Stimulated activated CD8-positive, alpha-beta memory T cell treated with anti-CD3 and anti-CD28 coated beads, Interleukin-4, amount 100 ng/mL, for 24 hours (primary cell): ENCODE measurements at places on chromosomes 4 and X.

- DNase-seq: no peak
Observed at GRCh38 chr4:10704430-10704810, 19.9 kb upstream of the CLNK start.

DNA sequence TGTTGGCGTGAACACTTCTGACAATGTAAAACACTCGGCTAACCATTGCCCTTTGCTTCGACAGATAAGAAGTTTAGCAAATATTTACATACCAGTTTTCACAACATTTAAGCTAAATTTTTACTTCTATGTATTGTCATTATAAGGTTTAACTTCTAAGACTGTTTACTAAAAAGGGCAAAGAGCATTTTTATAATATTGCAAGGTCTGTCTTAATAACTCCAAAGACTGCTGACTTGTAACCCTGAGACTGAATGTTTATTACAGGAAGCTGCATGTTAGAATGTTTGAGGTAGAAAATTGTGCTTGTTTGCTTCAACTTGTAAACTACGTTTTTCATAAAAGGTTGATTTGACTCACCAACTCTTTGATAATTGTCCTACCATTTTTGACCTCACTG lies 213.2 kb upstream of the RPS6KA3 start:
- no peak for DNase-seq

- no peak for DNase-seq
Observed at GRCh38 chrX:133544115-133544514, 128.8 kb upstream of the GPC4 start.

GRCh38 chrX:153608376-153608775 lies 9.4 kb upstream of the CCNQ start:
- DNase-seq: no peak

- DNase-seq: no peak
Observed at GRCh38 chrX:53160297-53160983, 64.6 kb downstream of the KDM5C start.
